Ovary (tissue), 10 donors: ENCODE measurements at places on chromosomes 12 and 14.

DNA sequence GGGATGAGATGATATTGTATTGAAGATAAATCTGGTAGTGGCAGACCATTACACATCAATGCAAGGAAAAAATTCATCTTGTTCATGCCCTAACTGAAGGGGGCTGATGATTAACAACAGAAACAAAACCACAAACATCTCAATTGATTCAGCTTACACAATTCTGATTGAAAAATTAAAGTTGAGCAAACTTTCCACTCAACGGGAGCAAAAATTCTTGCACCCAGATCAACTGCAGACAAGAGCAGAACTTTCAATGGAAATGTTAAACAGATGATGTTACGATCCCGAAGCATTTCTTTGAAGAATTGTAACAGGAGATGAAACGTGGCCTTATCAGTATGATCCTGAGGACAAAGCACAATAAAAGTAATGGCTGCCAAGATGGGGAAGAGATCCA lies 172.4 kb upstream of the SOX5 start:
- DNase-seq, result no peak

GRCh38 chr12:114976372-114976771 lies 292.4 kb upstream of the TBX3 start:
- DNase-seq, result no peak

DNA sequence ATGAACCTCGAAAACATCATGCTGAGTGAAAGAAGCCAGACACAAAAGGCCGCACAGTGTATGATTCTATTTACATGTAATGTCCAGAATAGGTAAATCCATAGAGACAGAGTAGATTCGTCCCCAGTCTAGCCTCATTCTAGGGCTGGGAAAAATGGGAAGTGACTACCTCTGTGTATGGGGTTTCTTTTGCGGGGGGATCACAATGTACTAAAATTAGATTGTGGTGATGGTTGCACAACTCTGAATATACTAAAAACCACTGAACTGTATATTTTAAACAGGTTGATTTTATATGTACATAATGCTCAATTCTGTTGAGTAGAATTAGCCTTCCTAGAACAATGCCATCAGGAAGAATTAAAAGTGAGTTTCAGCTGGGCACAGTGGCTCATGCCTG lies 6.3 kb upstream of the RILPL2 start:
- DNase-seq, result no peak

DNA sequence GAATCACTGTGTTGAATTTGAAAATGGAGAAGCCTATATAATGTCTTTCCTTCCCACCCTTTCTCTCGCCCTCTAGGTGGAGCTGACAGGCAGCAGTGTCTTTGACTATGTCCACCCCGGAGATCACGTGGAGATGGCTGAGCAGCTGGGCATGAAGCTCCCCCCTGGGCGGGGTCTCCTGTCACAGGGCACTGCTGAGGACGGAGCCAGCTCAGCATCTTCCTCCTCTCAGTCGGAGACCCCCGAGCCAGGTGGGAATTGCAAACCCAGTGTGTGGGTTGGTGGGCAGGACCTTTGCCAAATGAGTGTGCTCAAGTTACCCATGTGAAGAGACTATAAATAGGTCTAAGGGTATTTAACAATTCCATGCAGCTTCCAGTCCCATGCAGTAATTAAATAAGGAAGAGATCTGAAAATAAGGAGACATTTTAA lies 274.7 kb downstream of the EGLN3 start:
- no peak for DNase-seq

DNA sequence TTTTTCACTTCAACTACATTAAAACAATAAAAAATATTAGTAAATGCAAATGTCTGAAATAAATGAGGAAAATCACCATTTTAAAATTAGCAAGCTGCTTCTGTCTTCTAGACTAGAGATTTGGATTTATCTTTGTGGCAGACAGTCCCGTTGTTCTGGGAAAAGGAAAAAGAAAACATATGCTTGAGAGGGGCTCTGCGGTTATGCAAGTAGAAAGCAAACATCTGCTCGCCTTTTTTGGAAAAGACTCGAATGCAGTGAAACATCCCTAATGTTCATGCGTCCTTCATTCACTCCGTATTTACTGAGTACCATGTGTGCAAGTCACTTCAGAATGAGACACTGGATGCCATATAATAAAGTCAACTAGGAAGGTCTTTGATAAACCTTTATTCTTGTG lies 44.9 kb downstream of the IFNG start:
- DNase-seq, result no peak

DNA sequence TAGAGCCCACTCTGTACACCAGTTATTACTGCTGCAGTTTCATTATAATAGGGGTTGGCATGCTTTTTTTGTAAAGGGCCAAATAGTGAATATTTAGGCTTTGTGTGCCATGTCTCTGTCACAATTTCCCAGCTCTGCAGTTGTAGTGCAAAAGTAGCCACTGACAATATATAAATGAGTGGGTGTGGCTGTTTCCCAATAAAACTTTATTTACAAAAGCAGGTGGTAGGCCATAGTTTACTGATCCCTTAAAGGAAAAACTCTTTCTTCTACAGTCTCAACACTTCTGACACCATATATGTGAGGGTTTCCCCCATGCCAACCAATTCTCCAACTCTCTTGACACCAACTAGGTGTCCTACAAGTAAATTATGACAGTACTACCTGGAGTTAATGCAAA lies 110.2 kb upstream of the NAP1L1 start:
- DNase-seq, result no peak

DNA sequence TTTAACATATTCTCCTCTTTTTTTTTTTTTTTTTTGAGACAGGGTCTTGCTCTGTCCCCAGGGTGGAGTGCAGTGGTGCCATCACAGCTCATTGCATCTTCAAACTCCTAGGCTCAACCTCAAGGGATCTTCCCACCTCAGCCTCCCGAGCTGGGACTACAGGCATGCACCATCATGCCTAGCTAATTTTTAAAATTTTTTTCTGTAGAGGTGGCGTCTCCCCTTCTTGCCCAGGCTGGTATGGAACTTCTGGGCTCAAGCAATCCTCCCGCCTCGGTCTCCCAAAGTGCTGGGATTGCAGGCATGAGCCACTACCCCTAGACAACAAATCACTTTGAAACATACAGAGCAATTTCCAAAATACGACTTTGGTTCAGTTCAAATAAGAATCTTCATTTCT lies 154.8 kb downstream of the PAX9 start:
- no peak for DNase-seq

DNA sequence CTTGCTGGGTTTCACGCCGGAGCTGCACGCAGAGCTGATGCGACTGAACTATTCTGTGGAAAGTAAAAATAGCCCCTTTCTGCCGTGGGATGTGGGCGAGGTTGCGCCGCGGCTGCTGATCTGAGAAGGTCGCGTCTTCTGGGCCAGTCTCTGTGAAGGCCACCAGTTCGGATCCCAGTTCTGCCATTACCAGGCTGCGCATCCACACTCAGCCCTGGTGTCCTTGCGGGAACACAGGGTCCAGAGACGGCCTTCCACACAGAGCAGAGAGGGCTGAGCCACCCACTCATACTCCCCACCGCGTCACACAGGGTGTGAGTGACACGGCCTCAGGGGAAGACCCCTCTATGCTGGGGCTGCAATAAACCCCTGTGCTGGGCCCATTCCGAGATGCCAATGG lies 13.9 kb downstream of the GALNT9 start:
- no peak for DNase-seq

GRCh38 chr14:70148911-70149595 lies 39.7 kb downstream of the SLC8A3 start:
- DNase-seq, result no peak
